ENCODE measurements at places on chromosomes 7 and 10.

- DNase-seq, result no peak
Observed at GRCh38 chr7:95470452-95470851, 15.3 kb upstream of the ASB4 start.

DNA sequence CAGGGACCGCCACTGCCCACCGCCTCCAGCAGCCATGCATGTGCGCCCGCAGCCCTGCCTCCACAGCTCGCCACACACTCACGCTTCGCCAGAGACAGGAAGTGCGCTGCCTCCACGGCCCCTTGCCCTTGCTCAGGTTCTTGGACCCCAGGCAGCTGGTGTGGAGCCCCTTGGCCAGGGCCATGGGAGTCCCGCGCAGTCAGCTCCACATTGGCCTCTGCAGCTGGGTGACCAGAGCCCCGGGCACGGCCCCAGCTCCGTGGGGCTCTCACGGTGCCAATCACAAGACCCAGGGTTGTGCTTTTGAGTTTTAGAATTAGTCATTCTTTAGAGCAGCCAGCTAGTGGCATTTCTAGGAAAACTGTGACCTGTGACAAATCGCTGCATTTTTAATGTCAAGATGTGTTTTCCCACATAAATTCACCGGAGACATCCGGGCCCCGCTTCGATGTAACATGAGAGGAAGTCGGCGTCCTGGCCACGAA lies 4.3 kb upstream of the UTF1 start:
- DNase-seq, result no peak

DNA sequence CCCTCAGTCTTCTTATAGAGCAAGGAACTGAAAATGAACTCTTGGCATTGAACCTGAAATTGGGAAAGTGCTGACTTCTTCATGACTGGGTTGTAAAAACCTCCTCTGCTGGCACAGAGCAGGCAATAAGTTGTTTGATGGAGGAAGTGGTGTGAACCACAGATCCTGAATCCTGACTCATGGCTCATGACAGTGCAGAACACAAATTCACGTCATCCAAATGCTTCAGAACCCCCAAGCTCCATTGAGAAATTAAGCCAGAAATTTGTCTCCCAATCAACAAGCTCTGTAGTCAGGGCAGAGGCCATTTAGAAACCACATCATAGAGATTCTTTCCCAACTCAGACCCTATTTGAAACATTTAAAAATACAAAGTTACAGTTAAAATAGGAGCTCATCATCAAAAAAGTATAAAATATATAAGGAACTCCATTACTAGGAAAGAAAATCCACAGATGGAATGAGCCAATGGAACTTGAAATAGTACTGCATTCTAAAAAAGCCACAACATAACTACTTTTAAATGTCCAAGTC lies 10.3 kb upstream of the STK17A start:
- DNase-seq, result no peak

DNA sequence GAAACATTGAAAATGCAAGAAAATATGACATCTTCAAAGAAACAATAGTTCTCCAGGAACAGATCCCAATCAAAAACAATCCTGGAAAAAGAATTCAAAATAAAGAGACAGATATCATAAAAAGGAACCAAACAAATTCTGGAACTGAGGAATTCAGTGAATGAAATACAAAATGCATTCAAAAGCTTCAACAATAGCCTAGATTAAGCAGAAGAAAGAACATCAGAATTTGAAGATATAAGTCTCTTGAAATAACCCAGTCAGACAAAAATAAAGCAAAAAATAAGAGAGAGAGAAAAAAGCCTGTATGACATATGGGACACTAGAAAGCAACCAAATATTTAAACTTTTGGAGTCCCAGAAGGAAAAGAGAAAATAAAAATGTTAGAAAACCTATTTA lies 60.3 kb downstream of the MINPP1 start:
- no peak for DNase-seq
